Activated CD8-positive, alpha-beta memory T cell treated with anti-CD3 and anti-CD28 coated beads, Interleukin-2, amount 50 U/mL, for 4 hours (primary cell): ENCODE measurements at places on chromosomes 1 and 21.

GRCh38 chr1:230923176-230923575 is 54.9 kb upstream of the C1orf198 start:
- no peak for DNase-seq

- DNase-seq, result no peak
These were observed 40.0 kb downstream of the ROR1 start for GRCh38 chr1:63813829-63814277.

- DNase-seq, result no peak
These were observed 14.9 kb downstream of the TMEM35B start for GRCh38 chr1:34970220-34970735.

DNA sequence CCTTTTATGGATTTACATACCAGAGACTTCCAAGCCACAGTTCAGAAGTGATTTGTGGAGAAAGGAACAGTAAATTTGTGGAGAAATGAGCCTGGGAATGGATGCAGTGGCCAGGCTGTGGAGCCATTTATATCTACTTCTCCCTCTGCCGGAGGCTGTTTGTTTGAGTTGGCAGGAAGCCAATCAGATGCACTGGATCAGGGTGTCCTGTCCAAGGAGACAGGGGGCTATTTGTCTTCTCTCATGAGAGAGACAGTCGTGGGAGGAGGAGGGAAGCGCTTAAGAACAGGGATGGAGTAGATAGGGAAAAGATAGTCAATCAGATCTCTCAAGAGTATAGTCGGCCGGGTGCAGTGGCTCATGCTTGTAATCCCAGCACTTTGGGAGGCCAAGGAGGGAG is 2.8 kb upstream of the HAPLN2 start:
- no peak for DNase-seq

- DNase-seq, result no peak
These were observed 53.7 kb upstream of the DNAJC6 start for GRCh38 chr1:65255656-65256050.

DNA sequence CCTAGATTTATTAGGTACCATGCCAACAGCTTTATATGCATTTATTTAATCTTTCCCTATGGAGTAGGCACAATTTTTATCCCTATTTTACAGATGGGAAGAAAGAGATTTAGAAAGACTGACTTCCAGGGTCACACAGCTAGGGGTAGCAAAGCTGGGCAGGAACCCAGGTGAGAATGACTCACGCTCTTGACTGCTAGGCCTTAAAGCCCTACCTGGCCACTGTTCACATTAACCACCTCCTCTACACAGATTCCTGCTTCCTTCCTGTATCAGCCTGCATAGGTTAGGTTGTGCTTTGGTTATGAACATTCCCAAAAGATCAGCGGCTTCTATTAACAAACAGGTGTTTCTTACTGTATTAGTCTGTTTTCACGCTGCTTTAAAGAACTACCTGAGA is 53.2 kb downstream of the DNAJC6 start:
- DNase-seq, result no peak

- no peak for DNase-seq
These were observed 792 bp downstream of the GOLPH3L start for GRCh38 chr1:150696162-150696561.

GRCh38 chr1:87535551-87535950 is 206.9 kb downstream of the LMO4 start:
- DNase-seq, result no peak

GRCh38 chr1:66696771-66697170 is 55.5 kb upstream of the DYNLT5 start:
- DNase-seq, result no peak

GRCh38 chr1:15584489-15585363 is at the start of gene AGMAT:
AGMAT (minus strand) TSS chr1:15585051; CDS start chr1:15584967, 84 bp downstream.
- DNase-seq, result peak; percentile 64

DNA sequence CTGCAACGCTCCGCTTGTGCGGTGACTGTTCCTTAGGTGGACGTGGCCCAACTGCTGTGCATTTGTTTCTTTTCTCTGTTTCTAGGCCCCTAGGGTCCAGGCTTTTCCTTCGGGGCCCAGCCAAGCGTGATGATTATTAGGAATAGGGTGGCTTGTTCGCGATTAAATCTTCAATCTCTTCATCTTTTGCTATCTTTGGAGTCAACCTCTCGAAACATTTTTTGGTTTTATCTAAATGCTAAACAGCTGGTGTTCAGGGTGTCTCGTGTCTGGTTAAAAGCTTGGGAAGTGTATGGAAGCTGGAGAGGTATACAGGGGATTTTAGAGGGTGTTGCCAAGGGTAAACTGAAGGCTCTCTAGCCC is 844 bp upstream of the PLD5 start:
- no peak for DNase-seq

- no peak for DNase-seq
These were observed 57.8 kb upstream of the PGD start for GRCh38 chr1:10340930-10341590.

DNA sequence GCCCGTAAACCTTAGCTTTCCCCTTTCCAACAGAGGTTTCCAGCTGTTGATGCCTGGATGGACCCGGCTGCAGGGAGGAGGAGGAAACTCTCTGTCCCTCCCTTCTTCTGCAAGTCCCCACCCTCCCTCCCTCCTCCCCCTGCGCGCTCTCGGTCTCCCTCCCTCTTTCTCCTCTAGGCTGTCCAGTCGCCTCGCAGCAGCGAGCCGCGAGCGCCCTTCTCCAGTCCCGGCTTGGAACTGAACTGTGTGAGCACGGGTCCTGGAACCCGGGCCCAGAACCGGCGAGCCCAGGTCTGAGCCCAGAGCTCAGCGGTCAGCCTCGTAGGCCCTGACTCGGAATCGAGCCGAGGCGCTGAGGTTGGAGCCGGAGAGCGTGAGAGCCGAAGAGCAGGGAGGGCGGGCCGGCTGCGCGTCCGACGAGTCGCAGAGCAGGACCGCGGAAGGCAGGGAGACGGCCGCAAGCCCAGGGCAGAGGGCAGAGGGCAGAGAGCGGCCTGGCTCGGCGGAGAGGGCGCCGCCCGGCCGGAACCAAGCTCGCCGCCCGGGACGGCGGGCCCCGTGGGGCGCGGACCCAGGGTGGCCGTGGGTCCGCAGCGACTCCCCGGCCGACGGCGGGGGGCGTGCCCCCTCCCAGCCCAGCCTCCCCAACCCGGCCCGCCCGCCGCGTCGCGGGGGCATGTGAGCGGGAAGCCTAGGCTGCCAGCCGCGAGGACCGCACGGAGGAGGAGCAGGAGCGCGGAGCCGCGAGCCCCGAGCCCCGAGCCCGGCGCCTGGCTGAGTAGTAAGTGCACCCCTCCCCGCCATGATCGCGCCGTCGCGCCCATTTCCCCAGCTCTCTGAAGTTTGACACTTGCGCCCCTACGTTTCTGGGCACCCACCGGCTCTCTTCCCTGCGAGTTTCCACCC is at the start of gene SOX13:
Gene SOX13, plus strand, starts transcription at position 185 of the 906 bp plus-strand sequence. CDS start 39,801 bp downstream, outside the sequence.
- no peak for DNase-seq

- no peak for DNase-seq
These were observed 212.1 kb downstream of the PBX1 start for GRCh38 chr1:164771041-164771618.

GRCh38 chr21:40680311-40680710 is 166.6 kb downstream of the DSCAM start:
- DNase-seq, result no peak

GRCh38 chr1:158646465-158646864 is 40.0 kb downstream of the SPTA1 start:
- DNase-seq, result no peak

- no peak for DNase-seq
These were observed 2.1 kb upstream of the SELENON start for GRCh38 chr1:25797939-25798338.

DNA sequence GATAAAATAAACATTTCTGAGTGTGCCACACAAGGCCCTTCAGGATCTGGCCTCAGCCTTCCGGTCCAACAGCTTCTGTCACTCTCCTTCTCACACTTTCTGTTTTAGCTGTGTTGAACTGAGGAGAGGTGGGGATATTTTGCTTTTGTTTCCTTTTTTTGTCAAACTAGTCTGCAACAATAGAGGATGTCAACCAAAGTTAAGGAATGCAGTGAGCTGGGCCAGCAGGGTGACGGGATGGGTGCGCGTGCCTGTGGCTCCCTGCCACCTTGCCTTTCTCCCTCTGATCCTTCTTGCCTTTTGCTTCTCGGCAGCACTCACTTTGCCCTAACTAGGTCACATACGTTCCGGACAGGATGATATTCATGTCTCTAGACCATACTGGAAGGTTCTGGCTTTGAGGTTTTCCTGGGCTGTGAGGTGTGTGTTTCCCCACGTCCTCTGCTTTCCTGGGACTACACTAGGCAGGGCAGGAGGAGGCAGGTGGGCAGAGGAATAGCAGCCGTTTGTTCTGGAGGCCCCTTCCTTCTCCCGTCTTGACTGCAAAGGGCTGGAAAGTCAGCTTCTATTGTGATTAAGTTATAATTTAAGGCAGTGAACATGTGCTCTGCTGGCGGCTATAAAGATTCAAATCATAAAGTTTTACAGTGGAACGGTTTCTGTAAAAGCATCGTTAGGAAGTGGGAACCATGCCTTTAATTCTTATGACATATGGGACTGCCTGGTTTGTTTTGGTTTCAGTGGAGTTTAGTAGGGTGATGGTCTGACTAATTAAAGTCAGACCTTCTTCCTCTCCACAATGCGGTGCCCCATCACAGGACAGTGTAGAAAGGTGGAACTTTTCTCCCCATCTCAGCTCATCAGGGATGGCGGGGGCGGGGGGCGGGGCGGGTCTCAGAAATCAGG is 67.8 kb downstream of the RNF220 start:
- DNase-seq, result no peak

DNA sequence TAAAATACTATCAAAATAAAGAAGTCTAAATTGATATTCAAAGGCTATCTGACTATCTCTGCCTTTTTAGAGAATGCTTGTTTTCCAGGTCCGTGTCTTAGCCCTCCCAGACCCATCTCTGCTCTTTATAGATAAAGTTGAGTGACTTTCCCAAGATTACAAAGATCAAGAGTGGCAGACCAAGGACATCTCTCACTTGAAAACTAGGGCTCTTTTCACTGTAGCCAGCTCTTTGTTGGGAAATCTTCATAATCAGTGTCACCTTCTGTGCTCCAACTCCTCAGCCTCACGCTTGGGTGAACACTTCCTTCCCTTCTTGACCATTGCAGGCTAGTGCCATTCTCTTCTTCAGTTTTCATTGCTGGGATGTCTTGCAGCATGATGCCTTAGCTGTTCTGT is 211.1 kb downstream of the PBX1 start:
- DNase-seq, result no peak

DNA sequence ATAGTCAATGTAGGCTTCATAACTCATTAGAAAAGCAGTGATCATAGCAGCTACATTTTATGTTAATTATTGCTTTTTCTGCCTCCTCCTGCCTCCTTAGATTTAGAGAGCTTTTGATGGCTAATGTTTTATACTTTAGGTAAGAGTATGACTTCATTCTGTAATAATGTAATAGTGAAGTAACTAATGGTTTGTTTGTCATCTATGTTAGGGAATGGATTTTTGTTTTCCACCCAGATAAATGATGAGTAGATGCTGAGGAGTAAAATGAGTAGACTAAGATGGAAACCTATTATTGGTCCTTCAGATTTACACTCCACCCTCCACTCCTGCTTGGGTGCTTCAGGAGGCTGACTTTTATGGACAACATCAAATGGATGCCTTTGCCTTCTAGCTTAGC is 170.6 kb downstream of the CTH start:
- no peak for DNase-seq

- no peak for DNase-seq
These were observed 229.7 kb upstream of the IRF2BP2 start for GRCh38 chr1:234839663-234840062.

- no peak for DNase-seq
These were observed 38.0 kb downstream of the SAMD13 start for GRCh38 chr1:84339503-84339902.

GRCh38 chr1:201041011-201041410 is 17.5 kb upstream of the KIF21B start:
- no peak for DNase-seq

DNA sequence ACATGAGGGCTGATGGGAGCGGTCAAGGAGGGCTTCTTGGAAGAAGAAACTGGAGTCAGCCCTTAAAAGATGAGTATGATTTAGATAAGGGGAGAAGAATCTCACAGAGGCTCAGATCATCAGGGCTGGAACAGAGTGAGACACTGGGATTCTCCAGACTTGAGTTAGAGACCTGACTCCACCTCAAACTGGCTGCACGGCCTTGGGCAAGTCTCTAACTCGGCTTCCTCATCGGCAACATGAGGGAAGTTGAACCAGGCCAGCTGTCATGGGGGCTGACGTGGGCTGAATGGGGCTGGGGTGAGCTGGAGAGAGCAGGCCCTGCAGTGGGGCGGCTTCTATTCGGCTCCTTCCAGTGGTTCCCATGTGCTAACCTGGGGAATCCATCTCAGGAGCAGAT is 2.5 kb downstream of the C1QC start:
- no peak for DNase-seq

GRCh38 chr1:223662943-223663342 is 2.6 kb downstream of the CAPN8 start:
- DNase-seq, result no peak

DNA sequence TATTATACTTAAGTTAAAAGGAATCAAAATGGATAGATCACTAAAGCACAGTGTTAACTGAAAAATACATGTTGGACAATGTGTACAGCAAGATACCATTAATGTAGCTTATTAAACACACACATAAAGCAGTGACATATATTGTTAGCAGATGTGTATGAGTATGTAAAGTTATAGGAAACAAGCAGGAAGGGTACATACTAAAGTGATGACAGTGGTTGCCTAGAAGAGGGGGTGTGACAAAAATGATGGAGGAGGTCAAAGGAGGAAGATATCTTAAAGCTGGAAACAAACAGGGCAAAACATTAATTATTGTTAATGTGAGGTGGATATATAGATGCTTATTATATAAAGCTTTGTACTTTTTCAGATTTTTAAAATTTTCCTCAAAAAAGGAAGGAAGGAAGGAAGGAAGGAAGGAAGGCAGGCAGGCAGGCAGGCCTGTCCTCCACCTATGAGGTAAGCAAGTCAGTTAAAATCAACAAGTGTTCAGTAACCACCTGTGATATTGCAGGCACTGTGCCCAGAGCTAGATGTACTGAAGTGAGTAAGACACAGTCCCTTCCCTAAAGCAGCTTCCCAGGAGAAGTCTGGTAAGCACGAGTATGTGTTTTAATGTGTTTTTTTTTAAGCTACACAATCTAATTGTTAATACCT is 252.9 kb upstream of the NR5A2 start:
- DNase-seq, result no peak

- DNase-seq, result no peak
These were observed 2.0 kb downstream of the MOB3C start for GRCh38 chr1:46614604-46614984.

GRCh38 chr1:86887479-86888162 is 26.3 kb downstream of the SELENOF start:
- DNase-seq, result no peak

- no peak for DNase-seq
These were observed 415.5 kb downstream of the NUF2 start for GRCh38 chr1:163737261-163737660.

GRCh38 chr1:153945131-153945794 is 1.3 kb downstream of the DENND4B start:
- DNase-seq, result peak; percentile 78

GRCh38 chr1:108704496-108704895 is 8.2 kb upstream of the FNDC7 start:
- no peak for DNase-seq

GRCh38 chr1:21896026-21896425 is 41.1 kb downstream of the HSPG2 start:
- DNase-seq, result no peak
